CD4-positive, alpha-beta T cell treated with Interleukin-15 for 4 hours (primary cell): ENCODE measurements at places on chromosomes 11 and 22.
A peak's percentile ranks its signal among the peaks of the same experiment; 100 is the strongest.

DNA sequence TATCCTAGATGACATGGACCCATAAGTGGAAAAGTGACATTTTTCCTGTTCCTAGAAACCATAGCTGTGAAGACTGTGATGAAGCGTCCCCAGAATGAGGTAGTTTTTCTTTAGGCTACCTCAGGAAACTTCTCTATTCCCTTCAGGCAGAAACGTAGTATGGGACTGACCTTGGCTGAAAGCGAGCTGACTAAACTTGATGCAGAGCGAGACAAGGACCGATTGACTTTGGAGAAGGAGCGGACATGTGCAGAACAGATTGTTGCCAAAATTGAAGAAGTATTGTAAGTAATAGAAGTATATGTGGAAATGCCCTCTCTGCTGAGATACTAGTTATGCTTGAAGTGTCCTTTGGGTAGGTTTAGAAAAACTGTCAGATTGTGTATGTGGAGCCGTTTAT, 64.7 kb upstream of the GRIK4 start:
- no peak for DNase-seq

DNA sequence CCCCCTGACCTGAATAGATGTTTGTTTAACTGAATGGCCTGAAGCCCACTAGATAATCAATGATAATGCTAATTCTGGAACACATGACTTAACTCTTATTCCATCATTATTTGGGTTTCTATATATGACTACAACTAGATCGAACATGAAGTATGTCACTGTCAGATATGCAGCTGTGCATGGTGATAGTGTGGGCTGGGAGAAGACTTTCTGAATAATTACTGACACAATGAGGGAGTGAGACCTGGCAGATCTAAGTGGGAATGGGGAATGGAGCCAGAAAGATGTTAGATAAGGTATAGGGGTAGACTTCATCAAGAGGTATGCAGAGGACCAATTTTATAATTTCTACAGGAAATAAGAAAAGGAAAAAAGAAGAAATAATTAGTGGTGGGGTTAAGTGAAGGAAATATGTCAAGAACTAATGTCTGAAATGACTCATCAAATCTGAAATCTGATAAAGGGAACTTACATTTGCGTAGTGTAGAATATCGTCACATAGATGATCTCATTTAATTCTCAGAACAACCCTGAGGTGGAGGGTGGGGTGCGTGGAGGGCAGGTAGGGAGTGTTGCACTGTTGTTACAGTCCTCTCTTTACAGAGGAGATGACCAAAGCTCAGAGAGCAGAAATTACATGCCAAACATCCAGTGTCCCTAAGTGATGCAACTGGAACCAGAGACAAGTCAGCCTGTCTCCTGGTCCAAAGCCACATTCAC, 68.2 kb upstream of the EED start:
- DNase-seq: peak; percentile 48

DNA sequence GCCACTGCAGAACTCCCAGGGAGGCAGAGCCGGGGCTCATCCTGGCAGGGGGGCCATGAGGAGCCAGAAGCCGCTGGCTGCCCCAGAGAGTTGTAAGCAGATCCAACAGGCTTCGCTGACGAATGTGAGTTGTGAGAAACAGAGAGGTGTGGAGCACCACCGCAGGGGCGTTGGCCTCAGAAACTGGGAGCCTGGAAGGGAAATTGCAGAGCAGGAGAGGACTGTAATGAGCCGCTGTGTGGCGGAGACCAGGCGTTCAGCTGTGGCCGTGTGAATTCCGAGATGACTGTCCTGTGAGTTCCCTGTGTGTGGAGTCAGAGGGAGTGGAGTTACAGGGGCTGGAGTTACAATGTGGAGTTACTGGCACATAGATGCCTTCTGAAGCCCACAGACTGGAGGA, 27.7 kb upstream of the ETS1 start:
- no peak for DNase-seq

- DNase-seq: peak; percentile 23
These were observed 6.5 kb downstream of the PTDSS2 start for GRCh38 chr11:456533-456932.
